ENCODE measurements at places on chromosomes 6 and 20.

DNA sequence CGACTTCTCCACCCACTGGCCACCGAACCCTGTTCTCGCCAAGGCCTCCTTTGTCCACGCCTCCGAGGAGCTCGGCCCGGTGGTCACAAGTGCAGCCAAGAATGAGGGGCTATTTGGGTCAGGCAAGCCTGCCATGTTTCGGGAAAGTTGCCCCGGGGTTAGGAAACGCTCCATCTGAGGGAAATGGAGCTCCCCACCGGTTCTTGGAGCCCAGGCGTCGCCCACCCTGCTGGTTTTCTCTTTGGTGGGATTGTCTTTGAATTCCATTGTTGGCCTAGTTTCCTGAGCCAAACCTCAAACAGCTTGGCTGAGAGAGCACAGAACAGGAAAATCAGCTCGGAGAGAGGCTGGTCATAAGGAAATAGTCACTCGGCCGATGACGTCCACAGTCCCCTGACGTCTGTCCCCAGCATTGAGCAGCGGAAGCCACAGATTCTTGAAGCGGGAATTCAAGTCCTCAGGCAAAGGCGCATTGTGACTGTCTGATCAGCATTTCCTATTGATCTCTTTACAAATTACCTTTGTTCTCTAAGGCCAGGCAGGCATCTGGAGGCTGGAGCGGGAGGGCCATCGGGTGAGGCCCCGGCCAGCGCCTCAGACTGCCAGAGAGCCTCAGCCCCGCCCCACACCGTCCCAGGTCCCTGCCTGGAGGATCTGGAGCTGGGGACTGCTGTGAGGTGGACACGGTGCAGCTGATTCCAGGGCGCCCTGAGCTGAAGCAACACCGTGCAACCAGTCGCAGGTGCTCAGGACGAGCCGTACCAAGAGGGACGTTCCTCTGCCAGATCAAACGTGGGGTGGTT lies 138.6 kb downstream of the DLL1 start:
- no peak for DNase-seq

DNA sequence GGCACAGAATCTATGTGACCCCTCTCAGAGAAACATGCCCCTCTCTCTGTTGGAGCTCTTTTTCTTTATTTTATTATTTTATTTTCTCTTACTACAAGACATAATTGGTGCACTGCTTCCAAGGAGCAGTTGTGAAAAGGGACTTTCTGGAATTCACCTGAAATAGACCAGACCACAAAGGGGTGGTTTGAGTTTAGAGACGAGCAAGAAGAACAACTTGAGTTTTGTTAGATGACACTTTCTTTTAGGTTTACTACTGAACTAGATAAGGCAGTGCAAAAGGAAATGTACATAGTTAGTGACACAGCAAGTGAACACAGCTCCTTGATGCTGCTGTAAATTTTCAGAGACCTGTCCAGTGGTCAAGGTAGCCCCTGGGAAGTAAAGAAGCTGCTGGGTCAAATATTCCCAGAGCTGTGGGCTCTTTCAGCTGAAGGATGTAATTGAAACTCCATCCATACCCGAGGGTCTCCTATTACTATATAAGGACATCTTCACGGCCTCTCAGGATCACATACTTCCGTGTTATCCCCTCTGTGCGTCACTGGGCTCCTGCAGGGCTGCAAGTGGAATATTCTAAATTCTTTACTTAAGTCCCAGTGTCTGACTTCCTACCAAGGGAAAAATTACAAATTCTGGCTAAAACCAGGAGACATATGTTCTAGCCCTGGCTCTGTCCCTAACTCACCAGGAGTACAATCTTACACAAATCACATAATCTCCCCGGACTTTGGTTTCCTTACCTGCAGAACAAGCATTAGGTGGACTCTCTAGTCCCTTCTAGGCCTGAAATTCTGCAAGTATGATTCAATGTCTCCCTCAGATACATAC lies 69.1 kb upstream of the ADTRP start:
- DNase-seq, result no peak

GRCh38 chr6:136184738-136185137 lies 65.4 kb downstream of the MTFR2 start:
- no peak for DNase-seq

- DNase-seq, result no peak
Measured at GRCh38 chr6:169896826-169897456, 145.5 kb downstream of the ERMARD start.

DNA sequence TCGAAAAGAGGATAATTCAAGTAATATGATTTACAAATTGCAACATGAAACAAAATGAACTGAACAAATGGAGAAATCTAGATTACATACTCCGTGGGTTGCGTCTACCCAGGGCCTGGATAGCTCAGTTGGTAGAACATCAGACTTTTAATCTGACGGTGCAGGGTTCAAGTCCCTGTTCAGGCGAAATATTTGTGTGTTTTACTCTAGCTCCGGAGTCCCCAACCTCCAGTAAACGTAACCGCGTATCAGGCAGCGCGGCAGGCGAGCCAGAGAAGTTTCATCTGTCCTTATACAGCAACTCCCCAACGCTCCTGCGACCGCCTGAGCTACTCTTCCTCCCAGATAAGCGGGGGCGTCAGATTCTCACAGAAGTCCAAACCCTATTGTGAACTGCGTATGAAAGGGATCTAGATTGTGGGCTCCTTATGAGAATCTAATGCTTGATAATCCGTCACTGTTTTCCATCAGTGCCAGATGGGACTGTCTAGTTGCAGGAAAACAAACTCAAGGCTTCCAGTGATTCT lies 176.1 kb downstream of the TRIM27 start:
- no peak for DNase-seq

DNA sequence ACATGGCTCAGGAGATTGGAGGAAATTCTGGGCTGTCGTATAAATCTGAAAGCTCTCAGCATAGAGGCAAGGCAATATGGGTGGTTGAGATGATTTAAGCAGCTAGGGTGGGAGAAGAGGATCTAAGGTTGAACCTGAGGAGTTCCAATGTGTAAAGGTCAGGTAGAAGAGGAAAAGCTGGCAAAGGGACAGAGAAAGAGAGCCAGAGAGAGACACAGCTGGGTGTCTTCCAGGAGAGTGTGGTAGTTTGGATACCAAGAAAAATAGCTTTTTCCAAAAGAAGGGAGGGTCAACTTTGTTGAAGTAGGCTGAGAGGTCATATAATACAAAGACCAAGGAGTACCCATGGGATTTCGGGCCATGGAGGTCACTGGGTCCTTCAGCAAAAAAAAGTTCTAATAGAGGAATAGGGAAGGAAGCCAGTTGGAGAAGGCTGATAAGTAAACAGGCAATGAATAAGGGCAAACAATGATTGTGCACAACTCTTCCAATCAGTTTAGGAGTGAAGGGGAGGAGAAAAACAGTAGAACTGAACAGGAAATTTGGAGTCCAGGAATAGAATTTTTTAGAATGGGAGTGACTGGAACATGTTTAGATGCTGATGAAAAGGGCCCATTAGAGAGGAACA lies 135.1 kb downstream of the QRSL1 start:
- no peak for DNase-seq

DNA sequence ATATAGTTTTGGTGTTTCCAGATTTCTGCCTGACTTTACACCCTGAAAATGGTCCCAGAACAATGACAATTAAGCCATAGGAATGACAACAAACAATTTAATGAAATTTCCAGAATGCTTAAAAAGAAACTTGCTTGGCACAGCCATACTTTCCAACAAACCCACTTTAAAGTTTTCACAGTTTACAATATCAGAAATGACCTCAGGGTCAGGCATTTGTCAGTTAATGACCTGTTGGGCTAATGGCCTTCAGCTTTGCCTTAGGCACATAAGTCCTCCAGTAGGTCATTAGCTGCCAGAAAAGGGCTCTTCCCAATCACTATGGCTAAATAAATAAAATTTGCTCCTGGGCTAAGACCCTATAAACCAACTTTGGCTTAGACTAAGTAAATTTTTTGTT lies 144.6 kb upstream of the BEND3 start:
- DNase-seq, result no peak

DNA sequence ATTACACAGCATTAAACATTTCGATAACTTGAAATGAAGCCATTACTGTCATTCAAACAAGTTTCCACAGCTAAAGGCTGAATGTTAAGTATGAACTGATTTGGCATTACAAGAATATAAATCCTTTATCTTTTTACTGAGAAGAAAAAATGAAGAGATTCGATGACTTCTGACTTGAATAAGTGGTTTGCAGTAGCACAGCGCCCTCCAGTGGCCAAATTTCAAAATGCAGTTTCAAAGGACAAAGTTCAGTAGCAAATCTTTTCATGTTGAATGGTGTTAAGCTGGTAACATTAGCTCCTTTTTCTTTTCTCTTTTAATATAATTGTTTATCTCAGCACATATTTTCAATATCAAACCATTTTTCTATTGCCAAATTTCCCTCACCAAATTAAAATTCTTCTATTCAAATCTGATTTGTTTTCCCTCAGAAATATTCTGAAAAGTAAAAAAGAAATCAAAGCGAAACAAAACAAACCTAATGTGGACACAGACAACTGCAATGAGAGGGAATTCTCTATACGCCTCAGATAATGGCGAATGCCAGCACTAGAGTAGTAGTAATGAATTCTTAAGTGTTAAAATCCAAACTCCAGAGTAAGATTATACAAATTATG lies 145.7 kb downstream of the BTBD9 start:
- DNase-seq, result no peak

DNA sequence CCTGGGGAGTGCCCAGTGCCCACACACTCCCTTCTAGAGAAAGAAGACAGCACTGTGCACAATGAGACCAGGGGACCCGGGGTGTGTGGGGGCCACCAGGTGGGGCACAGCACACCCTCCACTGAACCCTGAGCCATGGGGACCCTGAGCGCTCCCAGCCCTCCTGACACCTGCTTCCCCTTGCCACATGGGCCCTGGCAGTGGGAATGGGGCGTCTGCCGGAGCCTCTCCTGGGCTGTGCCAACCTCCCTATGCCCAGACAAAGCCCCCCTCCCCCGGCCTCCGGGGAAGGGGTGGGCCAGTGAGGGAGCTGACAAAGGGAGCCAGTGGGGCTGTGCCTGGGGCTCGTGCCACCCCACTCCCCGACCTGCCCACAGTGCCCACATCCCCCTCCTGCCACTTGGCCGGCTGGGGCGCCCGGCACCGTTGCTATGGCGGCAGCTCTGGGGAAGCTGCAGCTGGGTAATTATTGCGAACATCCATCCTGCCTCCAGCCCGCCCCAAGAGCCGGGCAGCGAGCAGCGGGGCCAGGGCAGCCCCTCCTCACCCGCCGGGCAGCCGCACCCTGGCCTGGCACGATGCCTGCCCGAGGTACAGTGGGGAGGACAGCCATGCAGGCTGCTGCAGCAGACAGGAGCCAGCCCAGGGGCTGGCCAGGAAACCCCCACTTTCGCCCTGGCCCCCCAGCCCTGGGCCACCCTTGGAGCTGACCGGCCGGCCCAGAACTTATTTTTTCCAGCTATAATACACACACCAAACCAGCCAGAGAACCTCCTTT lies 41.9 kb upstream of the NOL4L start:
- no peak for DNase-seq

- no peak for DNase-seq
Measured at GRCh38 chr6:25652007-25652515, at the start of gene SCGN. SCGN (plus strand) TSS chr6:25652215; CDS start chr6:25652404, 189 bp downstream.

GRCh38 chr6:1392813-1393640 lies 3.7 kb downstream of the FOXF2 start:
- DNase-seq, result no peak

DNA sequence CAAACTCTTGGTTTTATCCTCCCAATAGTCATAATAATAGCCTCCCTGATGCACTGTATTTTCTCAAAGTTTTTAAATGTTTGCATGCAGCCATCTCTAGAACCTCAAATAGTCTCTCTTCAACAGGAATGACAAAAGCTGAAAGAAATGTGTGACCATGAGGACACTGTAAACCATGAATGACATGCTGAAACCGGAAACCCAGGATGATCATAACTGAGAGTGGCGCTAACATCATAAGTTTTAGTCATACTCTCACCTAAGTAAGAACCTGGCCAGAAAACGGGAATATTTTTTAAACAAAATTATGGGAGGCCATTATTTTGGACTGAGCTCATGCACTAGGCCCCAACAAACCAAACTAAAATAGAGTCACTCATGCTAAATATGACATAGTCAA lies 278.4 kb upstream of the STXBP5 start:
- DNase-seq, result no peak

GRCh38 chr6:71982389-71982788 lies 96.0 kb downstream of the RIMS1 start:
- DNase-seq, result no peak

DNA sequence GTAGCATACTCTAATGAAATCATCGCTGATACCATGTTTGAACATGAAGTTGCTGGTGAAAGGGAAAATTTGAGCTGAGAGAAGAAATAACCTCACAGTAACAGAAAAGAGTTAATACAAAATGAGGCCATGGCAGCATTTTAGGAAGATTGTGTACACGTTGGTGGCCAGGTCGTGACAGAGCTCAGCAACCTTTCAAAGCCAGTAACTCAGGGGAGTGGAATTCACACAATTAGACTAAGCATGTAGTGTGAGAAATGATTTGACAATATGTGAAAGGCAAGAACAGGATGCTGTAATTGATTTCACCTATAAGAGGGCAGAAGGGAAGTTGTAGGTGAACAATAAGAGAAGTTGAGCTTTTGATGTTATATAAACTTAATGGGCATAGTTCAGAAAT lies 246.3 kb downstream of the OGFRL1 start:
- no peak for DNase-seq

DNA sequence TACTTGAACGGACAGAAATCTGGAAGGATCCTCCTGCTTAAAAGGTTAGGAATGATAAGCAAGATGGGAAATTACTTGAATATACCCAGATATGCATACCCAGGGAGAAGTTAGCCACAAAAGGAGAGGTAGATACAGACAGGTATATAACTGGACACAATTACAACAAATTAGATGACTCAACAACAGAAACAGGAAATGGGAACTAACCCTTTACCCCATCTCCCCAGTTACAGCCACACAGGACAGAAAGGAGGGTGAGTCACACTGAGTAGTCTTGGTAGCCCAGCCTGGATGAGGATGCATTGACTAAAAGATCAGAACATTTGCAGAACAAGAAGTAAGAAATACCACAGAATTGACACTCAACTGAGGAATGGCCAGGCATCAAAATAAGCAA lies 61.2 kb downstream of the C6orf52 start:
- peak; percentile 44 for DNase-seq

DNA sequence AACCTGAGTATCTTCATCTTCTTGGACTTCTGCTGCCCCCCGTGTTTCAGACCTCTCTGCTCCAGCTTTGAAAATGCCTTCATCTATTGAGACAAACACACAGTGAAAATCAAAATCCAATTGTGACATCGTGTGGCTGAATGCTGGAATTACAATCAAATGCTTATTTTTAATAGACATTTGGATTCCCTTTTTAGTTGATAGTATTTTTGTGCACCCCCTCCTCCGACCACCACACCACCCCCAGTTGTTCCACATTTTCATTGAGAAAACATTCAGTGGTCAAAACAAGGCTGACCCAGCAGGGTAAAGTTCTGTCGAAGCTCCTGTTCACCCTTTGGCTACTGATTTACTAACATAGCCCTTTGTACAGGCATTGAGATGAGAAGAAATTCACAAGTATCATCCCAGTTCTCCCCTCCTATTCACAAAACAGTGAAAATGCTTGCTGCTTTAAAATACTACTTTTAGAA lies 79.0 kb downstream of the NRSN1 start:
- DNase-seq, result no peak

All from AG04449 (cell line).